ENCODE measurements at places on chromosomes 4 and X. TPM values are rescaled to one million over a fixed set of nuclear protein-coding genes. Genes with fewer than 3 reads are reported as not detected.

DNA sequence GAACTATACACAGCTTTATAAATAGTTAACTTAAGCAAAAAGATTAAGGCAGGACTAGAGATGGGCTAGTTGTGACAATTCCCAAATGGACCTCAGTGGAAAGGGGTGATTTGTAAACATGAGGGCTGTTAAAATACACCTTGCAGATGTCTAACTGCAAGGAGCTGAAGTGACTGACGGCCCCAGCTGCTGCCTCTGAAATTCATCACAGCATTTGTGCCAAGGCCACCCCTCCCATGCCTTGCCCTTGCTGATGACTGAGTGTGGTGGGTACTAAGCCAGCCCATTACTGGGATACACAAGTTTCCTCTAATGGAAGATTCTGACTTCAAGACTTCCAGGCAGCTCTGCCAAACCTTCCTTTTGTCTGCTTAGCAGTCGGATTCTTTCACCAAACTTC is 23.7 kb upstream of the EGFL6 start:
- no peak for DNase-seq

GRCh38 chr4:25821899-25822298 is 40.9 kb downstream of the SEL1L3 start:
- DNase-seq: no peak

GRCh38 chr4:172813359-172813923 is 355.2 kb upstream of the GALNT7 start:
- DNase-seq: no peak

DNA sequence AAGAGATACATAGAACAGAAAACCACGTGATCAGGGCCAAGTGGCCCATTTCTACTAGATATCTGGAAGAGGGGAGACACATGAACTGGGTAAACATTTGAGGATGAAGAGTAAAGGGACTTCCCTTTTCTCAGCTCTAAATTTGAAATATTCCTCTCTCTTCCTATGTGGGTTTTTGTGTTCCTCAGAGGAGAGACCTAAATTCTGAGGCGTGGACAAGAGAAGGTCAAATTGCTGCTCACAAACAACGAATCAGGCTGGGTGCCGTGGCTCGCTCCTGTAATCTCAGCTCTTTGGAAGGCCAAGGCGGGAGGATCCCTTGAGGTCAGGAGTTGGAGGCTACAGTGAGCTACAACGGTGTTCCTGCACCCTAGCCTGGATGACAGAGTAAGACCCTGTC is 216.0 kb downstream of the PTTG2 start:
- DNase-seq: no peak

GRCh38 chr4:120801137-120801758 is 121.3 kb downstream of the PRDM5 start:
- peak; percentile 15 for DNase-seq

DNA sequence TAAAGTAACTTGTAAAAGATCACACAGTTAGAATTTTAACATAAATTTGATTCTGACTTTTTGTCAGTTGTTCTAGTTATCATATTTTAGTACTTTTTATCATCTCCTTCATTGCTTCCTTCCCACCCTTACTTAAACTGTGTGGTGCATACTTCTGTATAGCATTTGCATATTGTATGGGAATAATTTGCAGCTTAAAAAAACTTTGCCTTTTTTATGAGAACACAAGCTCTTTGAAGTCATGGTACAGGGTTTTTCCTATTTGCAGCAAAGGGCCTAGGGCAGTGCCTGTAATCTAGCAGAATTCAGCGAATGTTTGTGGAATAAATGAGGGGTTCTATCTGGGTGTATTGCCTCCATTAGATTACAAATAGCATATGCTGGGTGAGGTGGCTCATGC is 41.6 kb downstream of the SYNPO2 start:
- DNase-seq: no peak

GRCh38 chr4:32624943-32625603 is 1904.9 kb downstream of the PCDH7 start:
- DNase-seq: no peak

DNA sequence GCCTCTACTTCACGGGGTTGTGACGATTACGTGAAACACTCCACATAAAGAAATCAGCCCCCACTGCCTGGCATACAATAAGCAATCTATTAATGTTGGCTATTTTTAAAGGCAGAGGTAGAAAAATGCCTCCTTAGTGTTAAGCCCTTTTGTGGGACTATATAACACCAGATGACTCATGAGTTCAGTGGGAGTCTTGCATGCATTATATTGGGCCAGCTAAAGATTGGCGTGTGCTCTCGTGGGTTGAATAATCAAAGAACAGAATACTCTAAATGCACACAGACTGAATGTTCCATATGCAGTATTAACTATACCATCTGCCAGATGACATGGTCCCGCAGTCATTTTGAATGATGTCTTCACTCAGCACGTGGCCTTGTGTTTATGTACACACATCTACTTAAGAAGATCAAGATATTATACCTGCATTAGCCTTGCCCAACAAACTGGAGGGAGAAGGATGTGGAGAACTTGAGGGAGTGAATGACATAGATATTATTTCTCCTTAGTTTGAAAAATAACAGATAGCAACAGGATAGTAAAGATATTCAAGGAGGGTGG is 85.0 kb upstream of the MYOZ2 start:
- DNase-seq: no peak

- DNase-seq: no peak
Observed at GRCh38 chr4:133390198-133390855, 241.2 kb downstream of the PCDH10 start.

Gene IRS4
- total RNA-seq: 0.03 TPM

Gene UGT2B11
- not detected for total RNA-seq

Gene NOX1
- total RNA-seq: not detected

Gene KCND1
- total RNA-seq: 0.46 TPM
